Caco-2 (cell line): ENCODE measurements at places on chromosomes 2 and 18.

- no peak for DNase-seq
These were observed 3.4 kb downstream of the ARHGAP28 start for GRCh38 chr18:6732952-6733351.

DNA sequence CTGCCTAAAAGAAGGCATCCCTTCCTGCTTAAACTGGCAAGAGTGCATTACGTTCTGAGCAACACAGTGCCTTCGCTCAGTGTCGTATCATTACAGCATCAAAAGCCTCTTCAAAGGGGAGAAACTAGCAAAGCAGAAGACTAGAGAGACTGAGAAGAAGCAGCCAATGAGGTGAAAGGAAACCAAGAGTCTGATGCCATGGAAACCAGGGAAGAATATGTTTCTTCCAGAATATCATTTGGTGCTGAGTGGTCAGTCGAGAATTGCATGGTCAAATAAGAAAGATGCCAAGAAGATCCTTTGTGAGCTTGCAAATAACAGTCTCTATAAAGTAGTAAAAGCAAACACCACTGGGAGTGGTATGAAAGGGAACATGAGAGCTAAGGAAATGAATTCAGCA lies 312.1 kb upstream of the CHST9 start:
- DNase-seq = no peak

GRCh38 chr2:108946442-108946841 lies 42.6 kb downstream of the EDAR start:
- no peak for DNase-seq

DNA sequence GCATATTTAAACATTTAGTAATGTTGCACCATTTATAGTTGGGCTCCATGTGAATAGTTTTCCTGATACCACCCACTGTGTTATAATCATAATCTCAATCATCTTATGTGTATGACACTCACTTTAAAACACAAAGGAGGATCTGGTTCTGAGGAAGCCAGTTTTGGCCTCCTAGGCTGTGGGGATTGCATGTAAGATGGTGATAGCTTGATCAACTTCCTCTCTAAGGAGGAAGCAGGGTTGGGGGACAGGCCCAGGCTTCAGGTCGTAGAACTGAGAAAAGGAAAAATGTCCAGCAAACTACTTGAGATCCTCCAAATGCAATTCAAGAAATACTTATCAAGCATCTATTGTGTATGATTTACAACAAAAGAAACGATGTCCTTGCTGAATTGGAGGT lies 4.9 kb upstream of the PPM1B start:
- DNase-seq = no peak

DNA sequence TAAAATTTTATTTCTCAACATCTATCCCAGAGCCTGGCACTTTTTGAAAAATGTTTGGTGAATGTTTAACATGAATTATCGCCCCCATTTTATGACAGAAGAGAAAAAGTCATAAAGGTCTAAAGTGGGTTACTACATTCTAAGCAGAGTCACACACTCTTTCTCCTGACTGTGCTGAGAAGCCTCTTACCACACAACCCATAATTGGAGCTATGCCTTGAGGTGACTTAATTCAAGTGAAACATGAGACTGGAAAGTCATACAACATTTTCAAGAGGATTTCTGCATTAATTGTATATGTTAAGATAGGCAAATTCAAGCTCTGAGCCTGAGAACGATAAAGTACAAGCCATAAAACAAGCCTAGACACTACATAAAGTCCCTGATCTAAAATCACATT lies 3.1 kb upstream of the DSEL start:
- no peak for DNase-seq

DNA sequence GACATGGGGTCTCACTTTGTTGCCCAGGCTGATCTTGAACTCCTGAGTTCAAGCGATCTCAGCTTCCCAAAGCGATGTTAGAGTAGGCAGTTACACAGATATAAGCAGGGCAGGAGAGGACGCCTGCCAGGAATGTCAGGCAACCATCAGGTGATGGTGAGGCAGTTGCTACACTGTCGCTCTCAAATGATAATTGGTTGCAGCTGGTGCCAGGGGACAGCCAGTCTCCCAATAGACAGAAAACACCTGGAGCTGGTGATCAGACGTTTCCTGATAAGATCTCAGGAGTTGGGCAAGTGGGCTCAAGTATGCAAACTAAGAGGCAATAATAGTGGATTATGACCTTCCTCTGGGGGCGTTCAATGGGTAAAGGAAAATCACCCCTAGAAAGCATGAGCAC lies 163.1 kb upstream of the RGPD4 start:
- no peak for DNase-seq

GRCh38 chr18:78740876-78741275 lies 238.7 kb upstream of the SALL3 start:
- DNase-seq = no peak

GRCh38 chr18:23964282-23965238 lies 50.0 kb upstream of the TTC39C start:
- DNase-seq = no peak

DNA sequence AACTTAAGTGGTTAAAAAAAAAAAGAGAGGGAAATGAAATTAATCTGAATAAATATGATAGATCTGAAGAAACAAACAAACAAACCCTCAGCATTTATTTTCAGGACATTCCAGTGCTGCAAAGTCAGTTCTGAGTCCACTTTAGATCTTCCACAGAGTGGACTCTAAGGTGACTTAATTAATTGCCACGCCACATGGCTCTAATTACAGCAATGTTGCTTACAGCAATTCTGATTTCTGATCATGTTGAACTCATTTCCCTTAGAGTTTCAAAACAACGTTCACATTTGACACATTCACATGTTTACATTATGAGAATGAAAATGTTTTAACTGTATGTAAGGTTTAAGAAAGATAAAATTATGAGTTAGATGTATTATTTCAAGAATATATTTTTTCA lies 38.6 kb upstream of the RASGRP3 start:
- DNase-seq = no peak
